Mesothelial cell of epicardium (in vitro differentiated cells): ENCODE measurements at places on chromosomes 7 and 10. TPM values are rescaled to one million over a fixed set of nuclear protein-coding genes. Genes with fewer than 3 reads are reported as not detected.

The METTL2B gene
- total RNA-seq, result 33.9 to 40.6 TPM (median 39.9 TPM) in 3 replicates

The CLDN4 gene
- 158 to 175 TPM (median 165 TPM) in 3 replicates for total RNA-seq

The PNLIPRP3 gene
- not detected in 3 replicates for total RNA-seq

The PKD2L1 gene
- total RNA-seq, result 0.09 TPM in 1 of 3 replicates, not detected in the others

The AKAP9 gene
- 108 to 119 TPM (median 110 TPM) in 3 replicates for total RNA-seq

The COMTD1 gene
- 13.9 to 14.7 TPM (median 13.9 TPM) in 3 replicates for total RNA-seq

The UNC5B gene
- 84.8 to 91.5 TPM (median 85.7 TPM) in 3 replicates for total RNA-seq

The POLR2J2 gene
- 7.5 to 10.3 TPM (median 9.8 TPM) in 3 replicates for total RNA-seq

The NAT16 gene
- not detected in 3 replicates for total RNA-seq

The GLI3 gene
- total RNA-seq, result 122 to 126 TPM (median 122 TPM) in 3 replicates

The HHEX gene
- 0.13 to 0.31 TPM in 2 of 3 replicates, not detected in the other for total RNA-seq

The NKX2-3 gene
- total RNA-seq, result not detected in 3 replicates

The APBB1IP gene
- 0.20 to 0.22 TPM in 2 of 3 replicates, not detected in the other for total RNA-seq

The NEUROG3 gene
- not detected in 3 replicates for total RNA-seq

The INHBA gene
- 47.6 to 51.4 TPM (median 50.6 TPM) in 3 replicates for total RNA-seq

The C7orf57 gene
- not detected in 3 replicates for total RNA-seq
